ENCODE measurements at places on chromosomes 7 and 10. TPM values are rescaled to one million over a fixed set of nuclear protein-coding genes. Genes with fewer than 3 reads are reported as not detected.

- no peaks in the 10 kb centered on the region for H3K36me3 ChIP-seq
- peak; percentile 22 for DNase-seq
- H3K27ac ChIP-seq, result no peak overlapping the region
- H3K4me3 ChIP-seq, result no peak overlapping the region
Measured at GRCh38 chr10:72821606-72822005, 71.9 kb upstream of the OIT3 start.

DNA sequence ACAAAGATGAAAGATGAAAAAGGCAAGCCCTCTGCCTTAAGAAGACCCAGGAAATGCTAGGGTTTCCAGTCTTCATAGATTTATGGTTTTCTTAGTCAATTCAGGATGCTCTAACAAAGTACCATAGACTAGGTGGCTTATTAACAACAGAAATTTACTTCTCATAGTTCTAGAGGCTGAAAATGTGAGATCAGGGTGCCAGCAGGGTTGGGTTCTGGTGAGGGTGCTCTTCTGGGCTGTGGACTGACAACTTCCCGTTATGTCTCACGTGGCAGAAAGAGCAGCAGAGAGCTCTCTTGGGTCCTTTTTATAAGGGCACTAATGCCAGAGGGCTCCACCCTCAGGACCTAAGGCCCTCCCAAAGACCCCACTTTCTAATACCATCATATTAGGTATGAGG is 23.7 kb downstream of the ELMO1 start:
- H3K4me1 ChIP-seq, result no peaks in the 10 kb centered on the region
- no peaks in the 10 kb centered on the region for H3K36me3 ChIP-seq
- H3K27ac ChIP-seq, result no peak overlapping the region
- no peak for DNase-seq
- no peaks in the 10 kb centered on the region for H3K27me3 ChIP-seq

GRCh38 chr10:63430091-63430998 is 35.4 kb downstream of the JMJD1C start:
- peak; percentile 79 for DNase-seq
- no peaks in the 10 kb centered on the region for H3K36me3 ChIP-seq
- no peak overlapping the region for H3K4me3 ChIP-seq
- H3K27ac ChIP-seq, result peak overlapping the region; percentile 55

Gene ZNF467
- total RNA-seq, result 16.5 TPM

DNA sequence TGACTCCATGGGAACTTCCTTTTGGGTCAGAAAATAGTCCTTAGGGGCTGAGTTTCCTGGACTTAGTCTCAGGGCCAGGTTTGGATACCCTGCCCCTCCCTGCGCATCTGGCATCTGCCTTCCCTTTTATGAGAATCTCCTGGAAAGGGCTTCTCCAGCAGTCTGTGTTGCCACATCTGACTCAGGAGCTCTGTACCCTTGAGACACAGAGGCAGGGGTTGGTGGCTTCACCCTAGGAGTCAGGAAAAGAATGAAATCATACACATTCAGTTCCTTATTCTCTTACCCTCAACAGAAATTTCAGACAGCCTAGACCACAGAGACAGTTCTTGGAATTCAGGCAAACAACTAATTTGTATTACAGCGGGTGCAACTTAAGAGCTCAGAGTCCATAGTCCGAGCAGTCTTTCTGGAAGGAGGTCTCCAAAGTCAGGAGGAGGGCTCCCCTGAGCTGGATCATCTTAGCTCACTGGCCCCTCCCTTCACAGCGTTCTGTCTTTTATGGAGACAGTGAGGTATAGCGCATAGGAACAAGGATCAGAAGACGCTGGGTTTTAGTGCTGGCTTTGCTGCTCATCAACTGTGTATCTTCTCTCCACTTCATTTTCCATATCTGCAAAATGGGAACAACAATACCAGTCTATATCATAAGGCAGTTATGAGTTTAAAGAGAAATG is 3.0 kb upstream of the PLAU start:
- no peaks in the 10 kb centered on the region for H3K27me3 ChIP-seq
- no peak overlapping the region for H3K4me3 ChIP-seq
- H3K36me3 ChIP-seq, result no peaks in the 10 kb centered on the region
- H3K27ac ChIP-seq, result peak overlapping the region; percentile 97
- H3K4me1 ChIP-seq, result peaks cover 62% of the 10 kb centered on the region

DNA sequence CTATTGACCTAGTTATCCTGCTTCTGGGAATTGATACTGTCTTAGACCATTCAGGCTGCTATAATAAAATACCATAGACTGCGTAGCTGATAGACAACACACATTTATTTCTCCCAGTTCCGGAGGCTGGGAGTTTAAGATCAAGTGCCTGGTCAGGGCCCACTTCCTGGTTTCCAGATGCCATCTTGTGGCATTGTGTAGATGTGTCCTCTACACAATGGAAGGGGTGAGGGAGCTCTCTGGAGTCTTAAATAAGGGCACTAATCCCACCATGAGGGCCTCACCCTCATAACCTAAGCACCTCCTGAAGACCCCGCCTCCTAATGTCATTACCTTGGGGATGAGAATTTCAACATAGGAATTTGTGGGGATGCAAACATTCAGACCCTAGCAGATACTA is 62.4 kb downstream of the SLC35B4 start:
- no peak overlapping the region for H3K27ac ChIP-seq
- H3K36me3 ChIP-seq, result no peaks in the 10 kb centered on the region
- no peak overlapping the region for H3K4me3 ChIP-seq
- H3K4me1 ChIP-seq, result no peaks in the 10 kb centered on the region
- no peaks in the 10 kb centered on the region for H3K27me3 ChIP-seq
- no peak for DNase-seq

DNA sequence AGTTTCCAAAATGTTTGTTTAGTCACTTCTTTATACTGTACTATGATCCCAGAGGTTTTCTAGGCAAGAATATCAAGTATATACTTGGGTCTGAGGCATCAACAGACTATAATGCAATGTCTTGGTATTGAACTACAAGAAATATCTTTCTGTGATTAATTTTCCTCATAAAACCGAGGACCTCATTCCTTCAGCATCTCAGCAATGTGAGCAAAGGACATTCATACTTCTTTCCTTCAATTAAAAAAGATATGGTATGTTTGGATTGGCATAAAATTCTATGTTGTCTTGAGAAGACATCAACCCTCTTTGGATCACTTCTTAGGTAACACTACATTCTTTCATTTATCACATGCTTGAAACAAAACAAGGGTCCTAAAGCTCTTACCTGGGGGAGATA is 524.5 kb downstream of the PHTF2 start:
- H3K27me3 ChIP-seq, result no peaks in the 10 kb centered on the region
- no peak overlapping the region for H3K4me3 ChIP-seq
- peak; percentile 12 for DNase-seq
- H3K4me1 ChIP-seq, result peaks cover 13% of the 10 kb centered on the region
- no peak overlapping the region for H3K27ac ChIP-seq

Measured in astrocyte (in vitro differentiated cells and primary cell).